ENCODE measurements at places on chromosomes 6 and 20.

- no peak for DNase-seq
Observed at GRCh38 chr20:49259284-49259683, 18.6 kb downstream of the ZNFX1 start.

- DNase-seq = no peak
Observed at GRCh38 chr20:62555642-62556420, 80.0 kb upstream of the GATA5 start.

GRCh38 chr6:108009894-108010293 is 51.9 kb upstream of the SEC63 start:
- no peak for DNase-seq

GRCh38 chr6:151663559-151663958 is 143.9 kb upstream of the ESR1 start:
- no peak for DNase-seq

DNA sequence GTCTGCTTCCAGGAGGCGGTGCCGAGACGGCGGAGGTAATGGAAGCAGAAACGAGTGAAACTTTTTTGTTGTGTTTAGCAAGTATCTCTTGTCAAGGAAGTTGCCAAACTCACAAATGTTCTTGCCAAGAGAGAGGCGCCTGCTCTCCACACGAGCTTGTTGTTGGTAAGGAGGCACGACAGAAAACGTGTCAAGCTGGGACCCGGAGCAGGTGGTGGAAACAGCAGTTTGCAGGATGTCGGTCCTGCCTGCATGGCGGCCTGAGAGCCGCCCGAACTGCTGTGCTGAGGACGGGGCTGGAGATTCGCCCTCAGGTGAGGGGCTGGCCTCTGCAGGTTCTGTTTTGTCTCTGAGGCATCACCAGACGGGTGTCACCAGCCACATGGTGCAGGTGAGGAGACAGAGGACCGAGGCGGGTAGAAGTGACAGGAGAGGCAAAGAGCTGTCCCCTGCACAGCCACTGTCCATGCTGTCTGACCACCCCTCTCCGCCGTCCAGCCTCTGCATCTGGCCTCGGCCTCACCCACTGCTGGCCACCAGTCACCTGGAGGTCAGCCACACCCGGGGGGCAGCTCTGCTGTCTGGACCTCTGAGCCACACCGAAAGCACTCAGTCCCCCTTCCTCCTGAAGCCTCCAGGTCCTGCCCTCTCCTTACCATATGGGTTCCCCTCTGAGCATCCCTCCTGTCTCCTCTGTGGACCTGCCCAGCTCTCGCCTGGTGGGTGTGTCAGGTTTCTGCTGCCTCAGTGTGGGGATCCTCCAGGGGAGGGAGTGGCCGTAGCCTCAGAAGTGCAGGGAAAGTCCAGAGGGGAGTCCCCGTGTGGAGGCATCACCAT is 261.5 kb downstream of the TAF4 start:
- DNase-seq = no peak

- DNase-seq = no peak
Observed at GRCh38 chr6:81906709-81907204, 154.3 kb upstream of the TENT5A start.

DNA sequence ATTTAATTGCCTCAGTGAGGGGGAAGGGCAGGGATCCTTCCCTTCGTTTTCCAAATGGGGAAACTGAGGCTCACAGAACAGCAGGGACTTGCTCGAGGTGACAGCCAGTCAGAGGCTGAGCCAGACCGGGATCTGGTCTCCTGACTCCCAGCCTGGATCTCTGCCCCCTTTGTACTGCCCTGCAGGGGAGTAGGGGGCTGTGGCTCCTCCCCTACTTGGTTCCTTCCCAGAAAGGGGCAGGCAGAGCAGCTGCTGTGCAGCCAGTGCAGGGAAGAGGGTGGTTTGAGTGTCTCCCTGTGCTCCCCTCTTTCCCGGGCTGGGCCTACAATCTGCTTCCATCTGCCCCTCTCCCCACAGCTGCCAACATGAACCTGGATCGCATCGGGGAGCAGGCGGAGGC is 37.6 kb downstream of the UQCC2 start:
- DNase-seq = no peak

DNA sequence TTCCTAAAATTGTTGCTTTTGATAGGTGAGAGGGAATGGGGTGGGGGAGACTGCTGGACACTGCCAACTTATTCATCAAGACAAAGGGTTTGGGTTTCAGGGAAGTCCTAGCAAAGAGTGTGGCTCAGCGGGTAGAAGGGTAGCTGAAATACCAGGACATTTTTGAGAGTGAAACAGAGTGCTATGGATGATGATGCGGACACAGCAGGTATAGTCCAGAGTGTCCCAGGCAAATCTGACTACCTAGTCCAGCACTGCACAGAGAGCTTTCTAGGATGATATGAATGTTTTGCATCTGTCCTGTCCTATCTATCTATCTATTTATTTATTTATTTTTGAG is 154.3 kb downstream of the BCAS1 start:
- no peak for DNase-seq

- DNase-seq = no peak
Observed at GRCh38 chr6:133707456-133707855, 181.5 kb upstream of the TCF21 start.

GRCh38 chr20:55582498-55582897 is 422.8 kb downstream of the CBLN4 start:
- no peak for DNase-seq

- no peak for DNase-seq
Observed at GRCh38 chr20:62662422-62662821, 20.1 kb downstream of the SLCO4A1 start.

GRCh38 chr6:14757418-14757817 is 488.5 kb upstream of the JARID2 start:
- no peak for DNase-seq

Data from C1 segment of cervical spinal cord (tissue), 14 donors.